ENCODE measurements at places on chromosomes 5 and 9. TPM values are rescaled to one million over a fixed set of nuclear protein-coding genes. Genes with fewer than 3 reads are reported as not detected.

The PHF24 gene
- polyA plus RNA-seq = not detected

The INSYN2B gene
- polyA plus RNA-seq = not detected

The GFI1B gene
- polyA plus RNA-seq = 1.6 TPM

DNA sequence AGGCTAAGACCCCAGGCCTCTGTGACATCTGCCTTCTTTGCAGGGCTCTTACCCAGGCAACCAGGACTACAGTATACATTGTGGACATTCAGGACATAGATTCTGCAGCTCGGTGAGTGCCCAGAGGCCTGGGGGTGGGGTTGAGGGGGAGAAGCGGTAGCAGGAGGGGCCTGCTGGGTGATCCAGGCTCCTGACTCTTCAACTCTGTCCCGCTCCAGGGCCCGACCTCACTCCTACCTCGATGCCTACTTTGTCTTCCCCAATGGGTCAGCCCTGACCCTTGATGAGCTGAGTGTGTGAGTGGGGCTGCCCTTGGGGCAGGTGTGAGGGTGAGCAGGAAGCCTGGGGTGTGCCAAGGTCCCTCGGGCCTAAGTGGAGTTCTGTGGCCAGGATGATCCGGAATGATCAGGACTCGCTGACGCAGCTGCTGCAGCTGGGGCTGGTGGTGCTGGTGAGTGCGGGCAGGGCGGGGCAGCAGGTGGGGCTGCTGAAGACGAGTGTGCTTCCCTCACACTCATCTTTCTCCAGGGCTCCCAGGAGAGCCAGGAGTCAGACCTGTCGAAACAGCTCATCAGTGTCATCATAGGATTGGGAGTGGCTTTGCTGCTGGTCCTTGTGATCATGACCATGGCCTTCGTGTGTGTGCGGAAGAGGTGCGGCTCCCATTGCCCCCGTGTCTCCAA is 19.8 kb downstream of the GPRIN1 start:
- DNase-seq = no peak

- DNase-seq = no peak
These were observed 234.5 kb upstream of the TRIM32 start for GRCh38 chr9:116452634-116453033.

GRCh38 chr5:83249156-83249555 is 171.8 kb downstream of the XRCC4 start:
- no peak for DNase-seq

- no peak for DNase-seq
These were observed 61.8 kb upstream of the ZBTB43 start for GRCh38 chr9:126743041-126743440.

DNA sequence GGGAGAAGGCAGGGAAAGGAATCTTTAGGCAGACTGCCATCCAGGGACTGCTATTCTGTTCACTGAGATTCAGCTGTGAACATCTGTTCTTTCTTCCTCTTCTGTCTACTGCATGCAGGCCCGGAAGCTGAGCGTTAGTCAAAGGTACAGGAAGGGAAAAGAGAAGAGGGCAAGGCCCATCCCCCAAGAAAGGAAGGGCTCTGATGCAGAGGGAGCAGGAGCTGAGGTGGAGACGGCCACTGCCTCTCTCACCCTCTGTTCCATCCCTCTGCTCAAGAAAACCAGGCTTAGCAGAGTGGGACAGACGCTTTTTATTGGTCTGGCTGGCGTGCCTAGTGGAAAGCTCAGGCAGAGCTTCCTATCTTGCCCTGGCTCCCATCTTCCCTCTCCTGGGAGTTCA is 57.6 kb downstream of the PFDN1 start:
- DNase-seq = no peak

- DNase-seq = no peak
These were observed 6.8 kb upstream of the MRPS30 start for GRCh38 chr5:44801992-44802391.

GRCh38 chr5:135821061-135821801 is 13.2 kb upstream of the SLC25A48 start:
- DNase-seq = no peak

GRCh38 chr9:35186524-35186923 is 24.7 kb downstream of the UNC13B start:
- no peak for DNase-seq
